ENCODE measurements at places on chromosomes 12 and 14.

GRCh38 chr14:68767248-68767645, 25.6 kb downstream of the ZFP36L1 start:
- DNase-seq: no peak

DNA sequence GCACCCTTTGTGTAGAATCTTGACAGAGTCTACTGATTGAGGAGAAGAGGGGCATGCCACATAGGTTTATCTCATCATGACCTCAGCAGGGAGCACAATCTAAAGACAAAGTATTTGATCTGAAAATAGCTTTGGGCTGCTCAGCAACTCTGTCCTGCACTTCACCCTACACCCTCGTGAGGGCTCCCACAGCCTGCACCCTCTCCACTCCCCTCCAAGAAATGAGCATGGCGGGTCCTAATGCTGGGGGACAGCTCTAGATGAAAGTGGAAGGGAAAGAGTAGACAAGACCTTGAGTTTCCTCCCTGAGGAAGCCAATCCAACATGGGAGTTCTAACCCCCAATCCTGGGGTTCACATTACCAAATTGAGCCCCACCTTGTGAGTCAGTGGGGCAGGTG, 10.7 kb upstream of the KRT5 start:
- DNase-seq: no peak

DNA sequence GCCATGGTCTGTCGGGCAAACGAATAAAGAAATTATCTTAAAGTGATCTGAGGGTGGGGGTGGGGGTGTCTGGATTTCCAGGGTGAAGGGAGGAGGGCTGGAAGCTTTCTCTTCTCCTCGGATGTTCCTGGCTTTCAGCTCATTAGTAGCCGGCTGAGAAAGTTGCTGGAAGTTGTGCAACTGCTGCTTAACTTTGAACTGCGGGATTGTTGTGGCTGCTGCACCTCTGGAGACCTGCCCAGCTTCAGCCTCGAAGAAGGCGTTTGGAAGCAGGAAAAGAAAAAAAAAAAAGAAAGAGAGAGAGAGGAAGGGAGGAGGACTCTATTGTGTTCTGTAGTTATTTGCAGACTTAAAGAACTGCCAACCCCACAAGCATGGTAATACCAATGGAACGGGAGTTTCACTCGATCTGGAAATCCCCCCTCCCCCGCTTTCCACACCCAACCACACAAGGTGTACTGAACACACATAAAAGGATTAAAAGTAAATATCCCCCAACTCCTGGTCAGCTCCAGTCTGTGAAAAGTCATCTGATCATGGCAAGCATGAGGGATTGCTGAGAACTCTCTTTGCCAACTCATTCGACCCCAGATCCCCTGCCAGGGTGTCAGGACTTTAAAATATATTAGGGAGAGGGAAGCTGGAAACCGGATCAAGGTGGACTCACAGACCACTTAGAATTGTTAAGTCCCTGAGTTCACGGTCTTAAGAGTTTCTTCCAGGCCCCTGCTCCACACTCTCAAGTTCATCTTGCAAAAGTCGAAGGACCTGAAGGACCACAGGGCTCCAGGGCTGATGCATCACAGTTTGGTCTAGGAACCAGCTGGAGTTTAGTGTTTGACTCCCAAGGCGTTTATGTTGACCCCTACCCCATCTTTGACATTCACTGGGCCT, at the start of gene RASSF9:
TSS of gene RASSF9 (minus strand) at position 213 of the 894 bp plus-strand sequence. CDS start at position 5, 208 bp downstream.
- peak; percentile 82 for DNase-seq

- DNase-seq: no peak
Observed at GRCh38 chr12:114287821-114288525, 118.0 kb downstream of the TBX5 start.

GRCh38 chr14:97625477-97625876, 828.3 kb downstream of the VRK1 start:
- DNase-seq: no peak

DNA sequence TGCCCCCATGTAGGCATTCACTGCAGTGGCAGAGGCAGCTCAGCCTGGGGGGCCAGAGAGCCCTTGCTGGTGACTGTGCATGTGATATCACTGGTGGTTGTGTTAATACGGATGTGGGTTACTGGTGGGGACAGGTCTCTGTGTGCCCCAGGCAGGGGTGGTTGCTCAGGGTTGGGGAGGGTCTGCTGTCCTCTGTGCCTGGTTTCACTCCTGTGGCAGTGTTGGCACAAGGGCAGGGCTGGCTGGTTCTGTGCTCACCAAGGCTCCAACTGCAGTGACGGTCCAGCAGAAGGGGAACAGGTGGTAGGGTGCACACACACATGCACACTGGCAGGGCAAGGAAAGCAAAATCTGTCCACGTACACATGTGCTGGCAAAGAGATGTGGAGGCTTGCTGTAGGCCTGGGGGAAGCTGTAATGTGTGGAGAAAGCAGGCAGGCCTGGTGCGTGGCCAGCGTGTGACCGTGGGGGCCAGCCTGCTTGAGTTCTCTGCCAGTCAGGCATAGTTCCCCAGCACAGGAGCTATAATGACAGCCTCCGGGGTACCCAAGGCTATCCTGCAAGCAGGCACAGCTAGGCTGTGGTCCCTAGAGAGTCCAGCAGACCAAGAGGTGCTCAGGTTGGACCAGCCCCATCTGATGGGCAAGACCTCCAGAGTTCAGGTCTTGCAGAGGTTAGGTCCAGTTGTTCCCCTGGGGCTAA, 254.6 kb downstream of the FBXL14 start:
- DNase-seq: peak; percentile 27

DNA sequence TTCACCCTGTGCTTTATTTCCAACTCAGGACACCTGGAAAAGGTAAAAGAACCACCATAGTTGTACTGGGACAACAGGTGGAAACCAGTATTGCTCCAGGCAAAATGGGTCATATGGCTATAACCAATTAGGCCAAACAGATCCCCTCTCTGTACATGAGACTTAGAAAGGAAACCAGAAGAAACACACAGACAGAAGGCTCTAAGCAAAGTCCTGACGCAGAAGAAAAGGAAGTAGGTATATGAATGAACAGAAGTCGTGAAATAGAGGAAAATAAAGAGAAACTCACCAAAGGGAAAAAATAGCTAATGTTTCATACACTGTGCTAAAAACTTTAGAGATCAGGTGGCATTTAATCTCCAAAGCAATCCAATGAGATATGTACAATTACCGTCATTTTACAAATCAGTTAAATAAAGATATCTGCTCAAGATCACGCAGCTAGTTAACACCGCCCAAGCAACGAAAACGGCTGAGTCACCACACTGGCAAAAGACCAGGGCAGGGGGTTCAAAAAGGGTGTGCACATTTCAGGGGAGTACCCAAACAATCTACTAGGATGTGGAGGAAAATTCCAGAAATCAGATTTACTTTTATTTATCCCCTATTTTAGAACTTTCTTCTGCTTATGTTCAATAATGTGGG, 82.3 kb downstream of the ITPR2 start:
- DNase-seq: no peak

DNA sequence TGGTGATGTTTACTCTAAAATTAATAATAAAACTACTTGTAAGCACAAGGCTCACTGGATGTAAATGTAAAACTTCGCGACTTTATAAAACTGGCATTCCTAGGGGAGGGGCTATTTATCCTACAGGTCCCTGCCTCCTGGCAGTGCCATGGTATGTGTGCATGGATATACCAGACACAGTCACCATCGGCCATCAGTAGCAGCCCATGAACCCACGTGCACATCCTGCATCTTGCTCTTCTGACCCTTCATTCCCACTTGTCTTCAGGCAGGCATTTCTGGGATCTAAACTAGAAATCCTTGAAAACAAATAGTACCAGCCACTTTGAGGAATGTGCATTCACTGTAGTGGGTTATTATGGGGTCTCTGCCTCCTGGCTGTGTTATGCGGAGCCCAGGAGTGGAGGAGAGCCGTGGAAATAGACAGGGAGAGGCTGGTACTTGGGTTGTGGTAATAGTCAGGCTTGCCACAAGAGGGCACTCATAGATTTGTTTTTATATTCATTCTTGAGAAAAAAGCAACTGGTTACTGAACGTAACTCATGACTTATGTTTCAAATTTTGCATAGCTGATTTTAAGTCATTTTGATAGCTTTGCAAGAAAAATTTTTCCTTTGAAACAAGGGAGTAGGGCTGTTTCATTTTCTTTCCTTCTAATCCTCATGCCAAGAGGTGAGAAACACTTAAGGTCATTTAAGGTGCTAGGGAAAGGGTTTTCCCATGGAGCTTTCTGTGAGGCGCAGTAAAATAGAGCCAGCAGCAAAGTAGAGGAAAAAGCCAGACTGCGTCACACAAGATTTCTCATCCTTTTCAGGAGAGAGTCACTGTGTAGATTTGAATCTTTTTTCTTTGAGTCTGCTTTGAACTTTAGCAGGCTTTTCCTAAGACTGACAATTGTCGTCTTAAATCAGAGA, 17.4 kb upstream of the GALNT16 start:
- DNase-seq: peak; percentile 82

DNA sequence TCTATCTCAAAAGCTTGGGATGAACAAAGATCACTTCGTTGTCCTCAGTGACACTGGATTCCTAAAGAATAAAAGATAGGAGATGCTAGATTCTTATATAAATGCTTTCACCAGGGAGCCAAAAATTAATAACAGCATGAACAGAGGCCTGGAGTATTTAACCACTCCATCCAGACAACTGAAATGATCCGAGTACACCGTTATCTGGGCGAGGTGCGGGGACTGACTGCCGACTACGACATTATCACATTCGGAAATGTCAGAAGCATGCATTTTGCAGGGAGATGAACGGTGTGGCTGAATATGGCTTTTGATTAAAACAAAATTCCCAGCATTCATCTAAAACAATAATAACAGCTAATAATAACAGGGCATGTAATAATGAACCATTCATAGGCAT, 56.6 kb downstream of the TRPV4 start:
- no peak for DNase-seq

DNA sequence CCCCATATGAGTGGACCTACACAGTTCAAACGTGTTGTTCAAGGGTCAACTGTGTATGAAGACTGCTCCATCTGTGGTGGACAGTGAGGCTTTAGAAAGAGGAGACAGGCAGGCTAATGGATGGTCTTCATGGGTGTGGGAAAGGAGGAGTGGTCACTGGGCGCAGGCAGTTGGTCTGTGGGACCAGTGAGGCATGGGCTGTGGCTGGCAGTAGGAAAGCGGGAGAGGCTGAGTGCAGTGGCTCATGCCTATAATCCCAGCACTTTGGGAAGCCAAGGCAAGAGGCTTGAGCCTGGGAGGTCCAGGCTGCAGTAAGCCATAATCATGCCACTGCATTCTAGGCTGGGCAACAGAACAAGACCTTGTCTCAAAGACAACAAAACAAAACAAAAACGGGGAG, 2.0 kb upstream of the NR4A1 start:
- no peak for DNase-seq

DNA sequence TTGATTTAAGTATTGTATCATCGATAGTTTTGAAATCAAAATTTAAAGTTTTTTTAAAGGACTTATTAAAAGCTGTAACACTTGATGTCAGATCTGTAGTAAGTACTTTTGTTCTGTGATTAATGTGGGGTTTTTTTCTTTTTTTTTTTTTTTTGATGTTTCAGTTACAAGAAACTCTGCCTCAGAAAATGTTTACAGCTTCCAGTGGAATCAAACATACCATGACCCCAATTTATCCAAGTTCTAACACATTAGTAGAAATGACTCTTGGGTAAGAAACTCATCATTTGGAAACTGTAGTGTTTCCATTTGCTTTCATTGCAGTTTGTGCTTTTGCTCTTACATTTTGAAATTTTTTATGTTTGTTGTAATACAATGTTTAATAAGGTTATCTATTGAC, 45.6 kb downstream of the TBK1 start:
- no peak for DNase-seq

DNA sequence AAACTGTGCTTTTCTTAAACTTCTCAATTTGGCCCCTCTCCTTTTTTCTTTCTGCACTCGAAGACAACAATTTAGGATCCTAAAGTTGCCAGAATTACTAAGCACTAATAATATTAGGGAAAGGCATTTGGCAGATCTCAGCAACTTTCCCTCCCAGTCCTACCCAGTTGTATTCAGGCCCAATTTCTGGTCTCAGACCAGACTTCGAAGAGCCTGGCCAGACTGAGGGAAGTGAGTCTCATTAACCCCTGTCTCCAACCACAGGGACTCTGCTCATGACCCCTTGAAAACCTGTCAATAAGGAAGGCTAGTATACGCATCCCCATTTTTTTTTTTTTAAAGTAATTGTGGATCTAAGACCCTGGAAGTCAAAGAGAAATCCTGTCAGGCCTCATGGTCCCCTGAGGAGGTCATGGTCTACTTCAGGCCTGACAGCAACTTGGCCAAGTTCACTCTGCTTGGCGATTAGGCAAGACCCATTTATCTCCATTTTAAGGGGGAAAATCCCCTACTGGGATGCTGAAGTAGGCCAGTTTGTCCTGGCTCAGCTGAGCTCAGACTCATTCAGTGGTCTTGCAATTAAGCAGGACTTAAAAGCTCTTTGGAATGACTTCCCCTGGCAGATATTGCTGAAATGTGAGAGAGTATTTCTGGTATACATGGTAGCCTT, 521.0 kb downstream of the FUT8 start:
- peak; percentile 17 for DNase-seq

GRCh38 chr14:93186466-93186865, 1.3 kb downstream of the LYSET start:
- no peak for DNase-seq

GRCh38 chr14:105173901-105174894, 5.6 kb upstream of the JAG2 start:
- DNase-seq: no peak

- DNase-seq: no peak
Observed at GRCh38 chr14:55513491-55513890, 66.5 kb upstream of the KTN1 start.

DNA sequence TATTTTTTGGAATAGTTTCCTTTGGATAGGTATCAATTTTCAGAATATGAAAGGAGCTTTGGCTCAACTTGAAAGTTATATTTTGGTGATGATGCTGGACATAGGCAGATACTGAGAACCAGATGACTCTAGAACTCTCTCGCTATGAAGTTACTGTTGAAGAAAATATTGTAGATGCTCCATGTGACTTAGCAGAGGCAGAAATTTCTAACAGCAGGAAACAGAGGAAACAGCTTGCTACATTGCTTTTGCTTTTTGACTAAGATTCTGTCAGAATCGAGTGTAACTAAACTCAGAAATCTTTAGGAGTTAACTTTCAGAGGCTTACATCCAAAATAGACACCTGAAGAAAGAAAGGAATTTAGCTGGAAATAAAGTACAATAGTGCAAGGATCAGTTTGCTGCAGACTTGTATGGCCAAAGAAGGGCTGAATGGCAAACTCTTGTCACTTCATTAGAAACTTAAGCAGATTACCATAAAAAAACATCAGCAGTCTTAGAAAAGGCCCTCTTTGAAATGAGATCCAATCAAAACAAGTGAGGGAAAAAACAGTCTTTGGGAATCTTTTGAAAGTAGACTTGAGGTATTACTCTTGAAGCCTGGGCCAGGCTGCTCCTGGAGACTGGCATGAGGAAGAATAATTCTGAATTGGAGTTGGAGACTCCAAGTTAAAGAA, 911.8 kb downstream of the FSCB start:
- no peak for DNase-seq
